Stimulated activated CD4-positive, alpha-beta T cell treated with anti-CD3 and anti-CD28 coated beads, Interleukin-4, amount 100 ng/mL, for 24 hours (primary cell): ENCODE measurements at places on chromosomes 3 and 15.

GRCh38 chr15:32682569-32682968 lies 35.2 kb upstream of the GREM1 start:
- DNase-seq, result no peak

DNA sequence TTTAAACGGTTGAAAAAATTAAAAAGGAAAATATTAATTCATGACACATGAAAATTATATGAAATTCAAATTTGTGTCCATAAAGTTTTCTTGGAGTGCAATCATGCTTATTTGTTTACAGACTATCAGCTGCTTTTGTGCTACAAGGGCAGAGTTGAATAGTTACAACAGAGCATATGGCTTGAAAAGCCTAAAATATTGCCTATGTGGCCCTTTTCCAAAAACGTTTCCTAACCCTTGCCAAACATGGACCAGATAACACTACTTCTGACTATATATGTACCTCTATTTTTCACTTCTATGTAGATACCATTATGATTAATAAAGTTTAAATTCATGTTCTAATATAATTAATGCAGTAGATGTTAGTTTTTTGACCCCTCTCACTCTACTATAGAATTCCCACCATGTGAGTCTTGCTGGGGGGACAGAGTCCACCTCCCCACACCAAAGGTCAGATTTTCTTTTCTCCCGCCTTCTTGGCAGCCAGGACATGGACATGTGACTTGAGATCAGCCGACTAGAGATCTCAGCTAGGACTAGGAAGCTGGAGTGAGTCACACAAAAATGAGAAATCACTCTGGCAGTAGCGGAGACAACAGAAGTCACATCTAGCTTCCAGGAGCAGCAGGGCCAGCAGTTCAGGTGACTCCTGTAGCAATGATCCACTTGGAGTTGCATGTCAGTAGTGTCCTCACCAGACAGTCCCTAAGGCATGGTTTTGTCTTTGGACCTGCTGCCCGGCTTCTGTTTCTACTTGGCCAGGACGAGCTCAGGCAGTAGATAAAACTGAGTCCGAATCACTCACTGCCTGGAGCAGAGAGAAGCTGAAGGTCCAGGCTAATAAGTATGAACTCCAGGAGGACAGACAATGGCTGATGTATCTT lies 22.4 kb downstream of the CIAO2A start:
- no peak for DNase-seq

- DNase-seq, result no peak
These were observed 93.0 kb downstream of the ALCAM start for GRCh38 chr3:105459566-105460290.

GRCh38 chr15:89542369-89542768 lies 32.9 kb upstream of the TICRR start:
- DNase-seq, result no peak

DNA sequence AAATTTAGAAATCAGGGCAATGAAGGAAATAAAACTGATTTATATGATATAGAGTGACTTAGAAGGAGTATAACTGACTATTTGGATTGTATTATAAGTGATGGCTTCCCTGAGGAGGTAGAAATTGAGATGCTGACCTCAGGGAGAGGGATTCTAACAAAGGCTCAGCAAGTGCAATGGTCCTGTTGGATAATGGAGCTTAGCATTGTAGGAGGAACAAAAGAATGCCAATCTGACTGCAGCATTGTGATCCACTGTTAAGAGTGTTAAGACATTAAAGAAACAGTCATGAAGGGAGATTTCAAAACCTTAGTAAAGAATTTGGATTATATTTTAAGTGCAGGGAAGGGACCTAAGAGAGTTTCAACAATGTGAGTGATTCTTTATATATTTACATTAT lies 158.4 kb upstream of the NAALADL2 start:
- no peak for DNase-seq

- DNase-seq, result no peak
These were observed 22.9 kb downstream of the RAB6B start for GRCh38 chr3:133872781-133873180.

DNA sequence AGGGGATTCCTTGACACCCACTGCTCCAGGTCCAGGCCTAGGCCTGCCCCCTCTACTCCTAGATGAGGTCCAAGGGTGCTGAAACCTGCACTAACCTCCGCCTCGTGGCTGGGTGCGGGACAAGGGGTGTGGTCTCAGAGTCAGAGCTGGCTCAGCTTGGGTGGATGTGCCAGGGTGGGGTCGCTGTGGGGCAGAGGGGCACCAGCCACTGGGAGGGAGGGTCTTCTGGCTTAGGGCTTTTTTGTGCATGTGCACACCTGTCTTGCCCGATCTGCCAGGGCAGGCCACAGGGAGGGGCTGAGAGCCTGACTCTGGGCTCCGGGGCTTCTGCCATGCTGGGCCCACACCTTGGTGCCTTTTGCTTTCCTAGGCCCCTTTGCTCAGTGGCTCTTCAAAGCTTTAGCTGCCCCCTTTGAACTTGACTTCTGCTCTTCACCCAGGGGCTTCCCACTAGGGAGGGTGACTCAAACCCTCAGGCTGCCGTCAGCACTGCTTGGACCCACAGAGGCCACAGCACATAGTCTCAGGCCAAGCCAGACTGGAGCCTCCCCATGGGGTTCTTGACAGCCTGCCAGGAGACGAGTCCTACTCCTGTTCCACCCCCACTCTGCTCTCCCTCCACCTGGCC lies 73.0 kb downstream of the KLF13 start:
- no peak for DNase-seq

GRCh38 chr15:91294344-91294743 lies 194.3 kb downstream of the SV2B start:
- DNase-seq, result no peak

GRCh38 chr3:120496278-120497002 lies 45.6 kb upstream of the FSTL1 start:
- DNase-seq, result no peak

GRCh38 chr15:75573648-75574384 lies 5.3 kb downstream of the PTPN9 start:
- DNase-seq, result no peak

GRCh38 chr3:179454887-179455286 lies 3.6 kb upstream of the GNB4 start:
- no peak for DNase-seq

GRCh38 chr3:157071744-157072525 lies 88.0 kb downstream of the CCNL1 start:
- no peak for DNase-seq

- no peak for DNase-seq
These were observed 102.0 kb downstream of the OTOL1 start for GRCh38 chr3:161598639-161599038.

GRCh38 chr3:182710557-182711157 lies 82.6 kb upstream of the ATP11B start:
- DNase-seq, result no peak

DNA sequence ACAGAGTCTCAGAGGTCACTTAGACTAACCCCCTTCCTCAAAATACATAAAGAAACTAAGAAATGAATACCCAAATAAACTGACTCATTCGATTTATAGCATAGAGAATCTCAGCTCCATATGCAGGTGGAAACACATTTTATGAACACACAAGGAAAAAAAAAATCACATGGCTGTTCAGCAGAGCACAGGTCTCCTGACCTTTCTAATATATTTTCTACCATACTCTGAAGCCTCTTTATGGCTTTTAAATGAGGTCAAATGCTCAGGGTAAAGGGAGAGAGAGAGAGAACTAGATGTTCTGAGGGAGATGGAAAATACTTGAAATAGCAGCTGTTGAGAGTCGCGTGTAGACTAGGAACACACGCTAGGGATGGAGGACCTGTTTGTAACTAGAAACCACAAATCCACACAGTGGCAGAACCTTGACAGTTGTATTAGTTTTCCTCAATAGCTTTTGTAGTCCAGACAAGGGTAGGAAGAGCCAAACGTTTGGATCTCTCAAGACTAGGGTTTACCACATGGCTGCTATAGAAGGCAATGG lies 165.3 kb downstream of the FMN1 start:
- DNase-seq, result no peak

DNA sequence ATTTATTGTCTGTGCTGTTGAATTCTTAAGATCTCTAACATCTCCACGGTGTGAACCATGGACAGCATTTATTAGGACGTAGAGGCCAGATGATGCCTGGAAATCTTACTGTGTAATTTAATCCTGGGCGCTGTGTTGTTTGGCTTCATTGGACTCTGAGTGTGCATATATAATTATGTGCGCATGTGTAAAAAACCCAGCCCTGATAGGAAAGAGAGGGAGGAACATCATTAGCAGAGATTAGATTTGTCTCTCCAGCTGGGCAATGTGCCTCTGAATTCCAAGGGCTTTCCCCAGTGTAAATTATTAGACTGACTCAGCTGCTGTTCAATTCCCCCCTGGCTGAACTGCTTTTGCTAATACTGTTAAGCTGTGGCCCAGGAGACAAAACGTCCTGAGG lies 39.6 kb downstream of the MAP3K13 start:
- no peak for DNase-seq

DNA sequence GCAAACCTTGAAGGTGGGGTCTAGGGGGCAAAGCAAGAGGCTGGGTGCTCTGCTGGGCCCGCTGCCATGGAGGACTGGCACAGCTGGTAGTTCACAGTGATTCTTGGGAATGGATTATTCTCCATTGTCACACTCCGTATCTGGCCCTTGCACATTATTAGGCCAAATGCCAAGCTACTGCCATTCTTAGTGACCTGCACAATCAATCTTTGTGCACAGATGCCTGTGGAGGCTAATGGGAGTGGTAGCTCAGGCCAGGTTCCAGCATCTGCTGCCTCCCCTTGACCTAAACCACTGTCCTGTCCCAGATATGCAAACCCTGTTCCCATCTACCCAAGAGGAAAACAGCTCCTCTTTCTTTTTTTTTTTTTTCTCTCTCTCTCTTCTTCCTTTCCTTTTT lies 67.5 kb downstream of the TIPARP start:
- no peak for DNase-seq

DNA sequence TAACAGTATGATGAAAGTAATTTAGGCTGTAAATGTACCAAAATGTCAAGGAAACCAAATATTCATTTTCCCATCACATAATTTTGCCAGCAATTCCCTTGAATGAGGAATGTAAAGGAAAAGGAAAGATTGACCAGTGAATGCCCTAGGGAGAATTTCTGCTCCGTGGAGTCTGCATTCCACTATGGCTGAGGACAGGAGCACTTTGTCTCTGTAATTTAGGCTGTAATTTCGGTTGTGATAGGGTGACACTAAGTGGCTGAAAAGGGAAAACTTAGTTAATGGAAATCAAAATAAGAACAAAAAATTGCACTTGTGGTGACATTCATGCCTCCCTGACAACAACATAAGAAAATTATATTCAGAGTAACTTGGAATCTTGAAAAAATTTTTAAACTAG lies 8.3 kb upstream of the TMEM207 start:
- DNase-seq, result no peak

GRCh38 chr3:153901152-153901551 lies 220.0 kb upstream of the ARHGEF26 start:
- no peak for DNase-seq

- DNase-seq, result peak; percentile 38
These were observed 2.5 kb downstream of the EFCC1 start for GRCh38 chr3:129003578-129004112.

- DNase-seq, result no peak
These were observed 638.9 kb upstream of the EPHA6 start for GRCh38 chr3:96175500-96175899.

DNA sequence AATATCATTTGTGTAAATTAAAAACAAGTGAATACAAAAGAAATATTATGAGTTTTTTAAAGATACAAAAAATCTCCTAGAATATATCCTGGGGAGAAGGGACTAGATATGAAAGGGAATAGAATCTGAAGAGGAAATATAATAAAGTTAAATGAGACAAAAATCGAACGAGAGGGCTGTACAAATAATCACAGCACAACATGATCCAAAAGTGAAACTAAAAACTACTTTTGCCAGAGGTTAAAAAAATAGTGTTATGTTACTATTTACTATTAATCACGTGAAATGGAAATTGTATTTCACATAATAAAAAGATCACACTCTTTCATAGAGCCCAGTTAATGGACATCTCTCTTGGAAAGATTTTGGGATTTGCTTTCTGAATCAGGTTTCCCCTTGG lies 28.6 kb downstream of the CGGBP1 start:
- no peak for DNase-seq

DNA sequence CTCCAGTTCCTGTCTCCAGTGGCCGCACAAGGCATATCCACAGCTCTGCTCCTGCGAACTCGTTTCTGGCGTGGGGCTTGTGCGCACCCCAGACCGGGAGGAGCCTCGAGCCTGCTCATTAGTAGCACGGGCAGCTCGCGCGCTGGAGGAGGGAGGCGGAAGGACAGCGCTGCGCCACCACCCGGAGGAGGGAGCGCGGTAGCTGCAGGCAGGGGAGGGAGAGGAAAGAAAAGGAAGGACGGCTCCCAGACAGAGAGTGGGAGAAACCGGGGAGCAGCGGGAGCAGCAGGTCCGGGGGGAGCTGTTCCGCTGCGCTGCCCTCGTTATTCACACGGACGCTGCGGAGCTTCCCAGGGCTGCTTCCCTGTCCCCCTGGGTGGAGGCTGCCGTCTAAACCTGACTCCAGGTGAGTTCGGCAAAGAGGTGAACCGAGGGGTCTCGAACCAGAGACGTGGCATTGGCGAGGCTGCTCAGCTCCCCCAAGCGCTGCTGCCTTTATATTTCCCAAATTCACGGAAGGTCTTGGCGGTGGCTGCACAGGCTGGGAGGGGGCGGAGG lies 121.3 kb upstream of the ZNF717 start:
- DNase-seq, result no peak

DNA sequence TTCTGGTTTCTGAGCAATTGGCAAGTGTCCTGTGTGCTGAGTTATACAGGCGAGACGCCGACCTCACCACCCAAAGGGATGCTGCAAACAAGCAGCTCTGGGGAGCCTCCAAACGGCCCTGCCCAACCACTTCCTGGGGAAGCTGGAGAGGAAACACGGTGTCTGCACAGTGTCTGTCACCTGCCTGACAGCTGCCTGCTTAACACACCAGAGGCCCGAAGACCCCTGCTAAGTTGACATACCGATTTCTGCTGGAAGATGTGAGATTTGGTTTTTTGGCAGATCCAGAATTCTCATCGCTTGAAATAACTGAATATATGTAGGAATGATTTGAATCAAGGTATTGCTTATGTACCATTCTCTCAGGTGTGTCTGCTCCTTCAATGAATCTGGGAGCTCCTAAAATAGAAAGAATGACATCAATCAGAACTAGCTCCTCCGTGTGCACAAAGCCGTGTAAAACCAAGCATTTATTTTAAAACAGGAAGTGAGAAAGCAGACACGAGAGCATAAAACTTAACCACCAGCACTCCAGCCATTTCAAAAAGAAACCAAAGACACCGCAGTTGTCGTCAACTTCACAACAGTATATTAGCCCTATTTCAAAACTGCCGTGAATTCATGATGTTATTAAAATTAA lies 27.2 kb downstream of the LRRC2 start:
- DNase-seq, result peak; percentile 70

GRCh38 chr15:25068696-25069095 lies 113.9 kb downstream of the SNRPN start:
- DNase-seq, result no peak

- no peak for DNase-seq
These were observed 83.8 kb downstream of the MRPL46 start for GRCh38 chr15:88383354-88383753.

- DNase-seq, result no peak
These were observed 53.8 kb upstream of the SPPL2A start for GRCh38 chr15:50819344-50819743.

- no peak for DNase-seq
These were observed 258.7 kb upstream of the NSMCE3 start for GRCh38 chr15:29528276-29528675.

GRCh38 chr3:141063831-141064230 lies 12.7 kb downstream of the SPSB4 start:
- DNase-seq, result no peak

- DNase-seq, result no peak
These were observed 241.4 kb upstream of the TBL1XR1 start for GRCh38 chr3:177438596-177439220.
